Stimulated activated CD4-positive, alpha-beta T cell treated with anti-CD3 and anti-CD28 coated beads, Interleukin-4, amount 100 ng/mL, for 48 hours (primary cell): ENCODE measurements at places on chromosomes 7 and 10.

DNA sequence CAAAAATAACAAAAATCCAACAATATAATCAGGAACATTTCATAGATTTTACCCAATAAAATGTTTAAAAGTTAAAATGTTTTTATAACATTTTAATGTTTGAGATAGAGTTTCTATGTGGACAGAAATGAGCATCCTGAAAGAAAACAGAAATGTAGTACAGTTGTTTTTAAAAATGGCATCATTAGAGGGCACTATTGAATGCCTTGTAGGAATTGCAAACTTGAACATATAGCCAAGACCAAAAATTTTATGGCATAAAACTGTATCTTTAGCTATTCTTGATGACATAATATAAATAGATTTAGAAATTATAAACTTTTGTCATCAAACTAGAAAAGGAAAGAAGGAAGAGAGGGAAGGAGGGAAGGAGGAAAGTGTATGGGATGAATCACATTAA, 1372.7 kb downstream of the GATA3 start:
- no peak for DNase-seq

DNA sequence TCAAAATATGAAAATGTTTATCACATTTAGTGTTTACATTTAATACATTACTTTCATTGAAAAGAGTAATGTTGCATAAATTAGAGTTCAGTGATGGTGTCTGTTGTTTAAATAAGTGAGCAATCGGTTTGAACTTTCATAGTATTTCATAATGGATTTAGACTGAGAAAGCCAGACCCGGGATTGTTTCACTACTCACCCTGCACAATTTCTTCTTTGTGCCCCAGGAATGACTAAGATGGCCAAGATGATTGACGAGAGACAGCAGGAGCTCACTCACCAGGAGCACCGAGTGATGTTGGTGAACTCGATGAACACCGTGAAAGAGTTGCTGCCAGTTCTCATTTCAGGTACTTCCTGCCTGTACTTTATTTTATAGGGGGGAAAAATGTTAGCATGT, 74.6 kb downstream of the VCL start:
- no peak for DNase-seq

DNA sequence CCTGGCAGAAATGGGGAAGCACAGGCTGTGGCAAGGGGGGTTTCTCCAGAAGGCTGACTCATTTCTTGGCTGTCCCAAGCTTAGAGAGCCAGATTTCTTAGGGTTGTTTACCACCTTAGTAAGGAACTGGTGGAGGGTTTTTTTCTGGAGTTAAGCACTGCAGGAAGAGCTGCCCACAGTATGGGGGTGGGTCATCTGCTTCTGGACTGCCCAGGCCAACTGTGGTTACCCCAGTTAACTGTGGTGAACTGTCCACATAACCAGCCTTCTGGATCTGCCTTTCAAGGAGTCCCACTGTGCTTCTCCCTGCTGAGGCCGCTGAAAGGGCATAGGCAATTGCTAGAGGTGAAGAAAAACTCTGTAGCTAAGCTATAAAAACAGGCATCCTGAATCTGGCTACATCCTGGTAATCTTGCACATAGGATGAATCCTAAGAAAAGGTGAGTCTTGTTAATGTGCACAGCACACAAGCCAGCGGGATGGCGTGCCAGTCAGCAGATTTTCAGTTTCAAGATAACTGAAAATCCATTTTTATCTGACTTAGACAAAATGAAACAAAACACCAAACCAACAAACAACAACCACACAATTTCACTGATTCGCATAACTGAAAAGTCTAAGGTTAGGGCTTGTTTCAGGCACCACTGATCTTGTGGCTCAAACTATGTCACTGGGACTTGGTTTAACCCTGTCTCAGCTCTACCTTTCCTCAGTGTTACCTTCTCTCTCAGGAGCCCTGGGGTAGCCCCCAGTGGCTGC, 21.6 kb upstream of the TSPAN33 start:
- no peak for DNase-seq

- DNase-seq, result no peak
Observed at GRCh38 chr7:70000737-70001348, 402.6 kb downstream of the AUTS2 start.

DNA sequence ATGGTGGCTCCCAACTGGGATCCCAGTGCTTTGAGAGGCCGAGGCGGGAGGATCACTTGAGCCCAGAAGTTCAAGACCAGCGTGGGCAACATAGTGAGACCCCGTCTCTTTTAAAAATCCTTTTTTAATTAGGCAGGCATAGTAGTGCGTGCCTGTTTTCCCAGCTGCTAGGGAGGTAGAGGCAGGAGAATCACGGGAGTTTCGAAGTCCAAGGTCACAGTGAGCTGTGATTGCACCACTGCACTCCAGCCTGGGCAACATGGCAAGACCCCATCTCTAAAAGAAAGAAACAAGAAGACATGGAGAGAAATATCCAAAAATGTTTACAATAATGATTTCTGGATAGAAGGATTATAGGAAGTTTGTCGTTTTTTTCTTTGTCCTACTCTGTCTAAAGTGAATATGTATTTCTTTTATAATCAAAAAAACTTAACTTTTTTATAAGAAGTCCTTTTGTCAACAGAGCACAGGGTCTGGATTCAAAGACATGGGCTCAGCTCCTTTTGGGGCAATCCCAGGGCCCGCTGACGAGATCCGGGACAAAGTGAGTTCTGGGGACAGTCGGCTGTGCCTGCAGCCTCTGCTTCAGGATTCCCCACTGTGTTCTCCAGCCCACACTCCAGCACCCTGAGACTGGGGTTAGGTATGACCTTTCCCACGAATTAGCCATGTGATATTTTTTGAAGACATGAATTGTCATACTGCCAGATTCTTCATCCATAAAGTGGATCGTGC, 45.6 kb downstream of the PDGFA start:
- no peak for DNase-seq

DNA sequence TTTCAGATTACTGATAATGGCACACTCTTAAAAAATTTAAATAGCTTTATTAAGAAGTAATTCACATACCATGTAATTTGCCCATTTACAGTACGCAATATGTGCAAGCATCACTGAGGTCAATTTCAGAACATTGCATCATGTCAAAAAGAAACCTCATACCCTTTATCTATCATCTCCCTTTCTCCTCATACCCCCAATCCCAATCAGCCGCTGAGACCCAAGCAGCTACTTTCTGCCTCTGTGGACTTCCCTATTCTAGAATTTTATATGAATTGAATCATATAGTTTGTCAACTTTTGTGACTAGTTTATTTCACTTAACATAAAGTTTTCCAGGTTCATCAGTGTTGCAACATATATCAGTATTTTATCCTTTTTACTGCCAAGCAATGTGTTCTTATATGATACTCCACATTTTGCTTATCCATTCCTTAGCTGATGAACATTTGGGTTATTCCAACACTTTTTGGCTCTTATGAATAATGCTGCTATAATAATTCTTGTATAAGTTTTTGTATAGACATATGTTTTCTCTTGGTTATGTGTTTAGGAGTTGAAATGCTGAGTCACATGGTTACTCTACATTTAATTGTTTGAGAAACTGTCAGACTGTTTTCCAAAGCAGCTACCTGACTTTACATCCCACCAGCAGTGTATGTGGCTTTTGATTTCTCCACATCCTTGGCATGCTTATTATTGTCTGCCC, 26.9 kb upstream of the TPK1 start:
- DNase-seq, result no peak

GRCh38 chr10:109964318-109964717, 41.0 kb upstream of the XPNPEP1 start:
- DNase-seq, result no peak

- no peak for DNase-seq
Observed at GRCh38 chr10:79206300-79207095, 137.7 kb downstream of the ZMIZ1 start.

- no peak for DNase-seq
Observed at GRCh38 chr7:12777257-12777656, 89.8 kb downstream of the ARL4A start.

- DNase-seq, result no peak
Observed at GRCh38 chr10:95211606-95212279, 17.7 kb downstream of the ACSM6 start.

DNA sequence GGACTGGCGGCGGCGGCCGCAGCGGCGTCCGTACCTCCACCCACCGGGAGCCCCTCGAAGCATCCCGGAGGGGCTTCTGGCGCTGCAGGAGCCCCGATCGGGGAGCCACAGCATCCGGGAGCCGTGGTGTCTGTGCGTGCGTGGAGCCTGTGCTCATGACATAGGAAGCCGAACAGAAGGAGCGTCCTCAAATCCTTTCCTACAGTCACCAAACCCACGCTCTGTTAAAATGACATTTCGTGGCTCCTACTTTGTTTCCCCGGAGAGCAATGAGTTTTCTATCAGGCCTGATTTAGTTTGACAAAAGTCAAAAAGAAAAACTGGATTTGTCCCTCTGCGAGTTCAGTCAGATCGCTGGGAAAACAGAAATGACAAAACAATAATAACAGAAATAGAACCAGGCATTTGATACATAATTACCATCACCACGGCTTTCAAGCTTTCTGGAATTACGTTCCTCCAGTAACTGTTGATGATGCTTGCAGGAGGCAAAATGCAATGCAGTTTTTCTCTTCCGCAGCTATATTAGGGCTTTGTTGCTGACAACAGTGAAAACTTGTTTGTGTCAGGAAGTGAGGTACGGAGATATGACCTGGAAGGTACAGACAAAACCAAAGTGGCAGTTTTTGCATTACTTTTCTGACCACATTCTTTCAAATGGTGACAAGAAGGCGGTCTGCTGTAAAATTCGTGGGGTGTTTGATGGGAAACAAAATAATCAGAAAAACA, 219.3 kb upstream of the MKLN1 start:
- DNase-seq, result no peak

DNA sequence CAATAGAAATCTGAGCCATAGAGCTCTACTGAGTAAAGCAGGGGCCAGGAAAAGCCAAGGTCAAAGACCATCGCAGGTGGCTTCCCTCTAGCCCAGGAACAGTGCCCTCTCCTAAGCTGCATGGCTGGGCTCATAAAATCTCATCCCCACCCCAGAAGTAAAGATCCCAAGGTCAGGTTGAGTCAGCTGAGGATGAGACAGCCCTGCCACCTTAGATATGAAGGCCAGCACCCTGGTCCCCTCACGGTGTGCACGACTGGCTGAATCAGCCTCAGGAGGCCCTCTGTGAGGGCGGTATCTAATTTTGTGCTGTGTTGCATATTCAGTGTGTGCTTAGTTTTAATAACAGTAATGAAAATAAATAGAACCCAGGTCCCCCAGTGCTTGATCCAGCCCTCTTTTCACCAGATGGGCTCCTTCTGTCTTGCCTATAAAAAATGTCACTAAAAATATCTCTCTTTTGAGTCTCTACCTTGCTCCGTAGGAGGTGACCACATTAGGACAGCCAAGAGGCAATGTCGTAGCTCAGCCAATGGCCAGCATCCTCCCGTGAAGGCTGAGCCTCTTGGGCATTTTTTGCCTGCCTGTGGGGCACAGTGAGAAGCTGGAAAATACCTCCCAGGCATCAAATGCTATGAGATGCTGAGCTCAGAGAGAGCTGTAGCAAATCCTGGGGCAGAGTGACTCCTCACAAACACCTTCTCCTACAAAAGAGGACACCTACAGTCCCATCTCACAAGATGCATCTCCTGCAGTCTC, 424.0 kb downstream of the PLXNA4 start:
- no peak for DNase-seq

- no peak for DNase-seq
Observed at GRCh38 chr7:45061806-45062425, 26.9 kb downstream of the NACAD start.

DNA sequence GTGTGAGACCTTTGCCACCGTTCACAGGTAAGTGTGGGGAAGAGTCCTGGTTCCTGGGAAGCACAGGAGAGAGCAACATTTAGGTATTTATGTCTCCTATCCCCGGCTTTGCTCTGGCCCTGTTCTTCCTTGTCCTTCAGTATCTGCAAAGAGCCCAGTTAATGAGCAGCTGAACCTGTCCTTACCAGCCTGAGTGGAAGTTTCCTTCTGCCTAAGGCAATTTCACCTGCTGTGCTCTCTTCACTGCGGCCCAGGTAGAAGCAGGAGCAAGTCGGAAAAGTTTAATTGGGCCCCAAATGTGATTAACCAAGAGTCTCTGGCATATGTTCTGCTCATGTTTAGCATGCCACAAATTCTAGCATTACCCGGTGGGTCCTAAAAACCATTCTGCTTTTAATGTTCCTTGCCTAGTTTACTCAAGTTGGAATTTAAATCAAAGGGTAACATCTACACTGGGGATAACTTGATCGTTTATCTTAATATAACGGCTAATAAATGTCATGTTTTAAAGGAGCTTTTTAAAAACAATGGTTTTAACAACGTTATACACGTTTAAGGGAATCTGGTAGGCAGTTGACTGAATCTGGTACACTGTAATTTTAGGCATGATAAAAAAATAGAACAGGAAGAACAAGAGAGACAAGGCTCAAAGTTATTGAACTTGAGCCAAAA, 817.1 kb downstream of the TYW1 start:
- DNase-seq, result no peak

- DNase-seq, result no peak
Observed at GRCh38 chr10:96044736-96045135, 1.4 kb downstream of the CCNJ start.

DNA sequence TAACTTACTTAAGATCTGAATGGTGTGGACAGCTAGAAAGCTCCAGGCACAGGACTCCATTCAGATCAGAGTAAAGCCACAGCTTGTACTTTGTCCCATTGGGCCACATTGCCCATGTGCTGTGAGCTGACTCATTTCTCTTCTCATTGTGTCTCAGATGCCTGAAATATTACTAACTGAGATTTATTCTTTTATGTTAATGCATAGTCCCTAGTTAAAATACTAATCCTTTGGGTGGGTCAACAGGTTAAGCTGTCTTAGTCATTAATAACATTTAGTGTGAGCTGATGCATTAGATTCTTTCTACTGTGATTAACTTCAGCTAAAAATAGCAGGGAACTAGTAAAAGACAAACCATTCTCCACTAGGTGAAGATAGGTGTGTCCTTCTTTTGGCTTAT, 104.7 kb upstream of the ARMC3 start:
- DNase-seq, result no peak

DNA sequence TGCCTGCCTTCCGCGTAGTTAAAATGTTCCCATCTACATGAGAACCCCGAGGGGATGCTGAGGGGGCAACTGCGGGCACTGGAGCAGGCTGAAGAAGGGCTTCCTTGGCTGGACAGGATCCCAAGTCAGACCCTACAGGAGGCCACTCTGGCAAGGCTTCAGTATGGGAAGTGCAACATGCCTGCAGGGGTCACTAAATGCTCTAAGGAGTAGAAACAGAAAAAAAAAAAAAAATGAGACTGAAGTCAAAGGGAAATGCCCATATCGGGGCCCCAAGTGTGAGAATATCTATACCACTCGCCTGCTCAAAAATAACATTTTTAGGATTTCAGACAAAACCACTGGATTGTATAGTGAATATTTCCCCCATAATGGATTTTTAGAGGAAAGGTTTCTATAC, 33.5 kb downstream of the FAM204A start:
- DNase-seq, result no peak

- DNase-seq, result no peak
Observed at GRCh38 chr7:4814433-4814832, 39.0 kb downstream of the AP5Z1 start.
